Activated CD4-positive, alpha-beta T cell treated with anti-CD3 and anti-CD28 coated beads, Interleukin-10, Interleukin-2, amounts not matched to agents 100 ng/mL and 50 ng/mL, durations not matched to agents 16 hours and 8 hours (primary cell): ENCODE measurements at places on chromosomes 12 and 14.
A peak's percentile ranks its signal among the peaks of the same experiment; 100 is the strongest.

- DNase-seq, result peak; percentile 57
Observed at GRCh38 chr12:3236345-3237187, 159.4 kb downstream of the TSPAN9 start.

DNA sequence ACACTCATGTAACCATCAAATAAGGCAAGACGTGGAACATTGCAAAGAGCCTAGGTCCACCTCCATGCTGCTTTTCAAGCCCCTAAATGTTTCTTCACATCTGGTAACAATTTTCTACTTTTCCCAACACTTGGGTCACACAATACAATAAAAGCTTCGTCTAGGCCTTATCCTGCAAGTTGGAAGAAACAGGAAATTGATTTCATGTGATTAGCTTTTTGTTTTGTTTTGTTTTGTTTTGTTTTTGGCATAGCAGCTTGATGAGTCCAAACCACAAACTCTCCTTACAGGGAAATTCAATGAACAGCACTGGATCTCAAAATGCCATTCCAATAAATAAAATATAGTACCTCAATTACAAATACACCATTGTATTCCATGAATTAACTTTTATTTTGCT is 19.3 kb downstream of the TAS2R50 start:
- DNase-seq, result no peak

- no peak for DNase-seq
Observed at GRCh38 chr14:100641274-100641860, 54.1 kb upstream of the BEGAIN start.

- peak; percentile 62 for DNase-seq
Observed at GRCh38 chr14:69242311-69243224, 17.4 kb upstream of the GALNT16 start.

DNA sequence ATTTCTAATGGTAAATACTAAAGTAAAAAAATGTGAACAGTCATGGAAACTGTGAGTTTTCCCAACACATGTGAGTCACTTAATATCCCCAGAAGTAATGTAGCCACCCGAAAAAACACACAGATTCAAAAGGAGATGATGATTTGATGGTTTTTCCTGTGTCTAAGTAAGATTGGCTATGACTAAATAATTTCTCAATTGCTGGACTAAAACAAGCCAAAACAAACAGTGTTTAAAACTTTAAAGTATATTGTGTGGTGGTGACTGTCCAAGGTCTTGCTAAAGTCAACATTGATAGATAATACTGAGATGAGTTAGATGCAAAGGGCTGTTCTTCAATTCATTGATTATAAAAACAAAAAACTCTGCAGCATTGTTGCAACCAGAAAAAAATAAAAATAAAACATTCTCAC is 89.6 kb upstream of the SOX5 start:
- DNase-seq, result no peak

- no peak for DNase-seq
Observed at GRCh38 chr14:31026077-31026449, at the start of gene STRN3. Gene STRN3 (minus strand): TSS chr14:31026379. CDS start chr14:31026185, 194 bp downstream.

DNA sequence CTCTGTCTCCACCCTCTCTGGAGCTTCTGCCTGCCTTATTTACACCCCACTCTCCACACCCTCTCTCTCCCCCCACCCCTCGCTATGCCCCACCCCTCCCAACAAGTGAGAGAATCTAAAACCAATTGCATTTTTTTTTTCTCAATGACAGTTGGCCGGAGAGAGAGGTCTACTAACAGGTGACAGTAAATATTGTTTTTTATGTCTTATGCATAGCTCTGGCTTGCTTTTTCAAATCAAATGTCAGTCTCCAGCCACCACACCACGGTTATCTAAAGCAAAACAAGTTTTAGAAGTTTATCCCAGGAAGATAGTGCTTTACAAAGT is at the start of gene KCNC2:
Gene KCNC2 (minus strand): TSS at position 28 of the 327 bp plus-strand sequence.
- no peak for DNase-seq

- DNase-seq, result no peak
Observed at GRCh38 chr14:21093018-21093417, 5.4 kb downstream of the ZNF219 start.

DNA sequence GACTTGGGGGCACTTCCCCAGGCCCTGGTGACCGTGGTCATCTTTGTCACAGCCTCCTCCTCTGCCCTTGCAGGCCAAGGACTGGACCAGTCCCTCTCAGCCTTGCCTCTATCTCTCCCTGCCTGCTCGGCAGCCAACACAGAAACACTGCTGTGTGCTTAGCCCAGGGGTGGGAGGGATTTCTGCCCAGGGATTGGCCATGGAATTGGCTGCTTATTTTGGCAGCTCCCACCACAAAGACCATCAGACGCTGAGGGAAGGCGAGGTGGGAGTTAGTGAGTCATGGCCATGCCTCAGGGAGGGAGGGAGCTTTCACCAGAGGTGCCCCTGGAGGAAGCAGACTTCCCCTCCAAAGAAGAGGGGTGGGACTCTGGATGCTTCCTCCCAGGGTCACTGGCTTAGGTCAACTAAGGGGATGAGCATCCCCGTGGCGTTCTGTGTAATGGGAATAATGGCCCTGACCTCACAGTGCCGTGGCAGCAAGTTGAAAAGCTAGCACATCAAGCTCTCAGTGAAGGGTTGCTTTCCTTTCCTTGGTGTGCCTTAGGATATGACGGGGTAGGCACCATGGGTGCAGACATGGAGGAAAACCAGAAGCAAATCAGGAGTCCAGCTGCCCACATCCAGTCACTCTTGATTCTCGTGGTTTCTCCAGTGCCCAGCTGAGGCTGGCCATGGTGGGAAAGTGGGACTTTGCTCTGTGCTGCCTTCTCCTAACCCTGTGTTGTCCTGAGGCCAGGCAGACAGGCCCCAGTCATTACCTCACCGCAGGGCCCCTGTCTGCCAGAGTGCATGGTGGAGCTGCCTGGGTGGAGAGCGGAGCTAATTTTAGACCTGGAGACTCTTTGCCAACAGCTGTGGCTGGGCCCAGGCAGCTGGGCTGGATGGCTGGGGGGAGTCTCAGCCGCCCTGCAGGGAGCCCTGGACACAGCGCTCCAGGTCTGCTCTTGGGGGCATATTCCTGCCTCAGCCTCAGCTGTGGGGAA is 21.4 kb downstream of the B4GALNT3 start:
- DNase-seq, result no peak

DNA sequence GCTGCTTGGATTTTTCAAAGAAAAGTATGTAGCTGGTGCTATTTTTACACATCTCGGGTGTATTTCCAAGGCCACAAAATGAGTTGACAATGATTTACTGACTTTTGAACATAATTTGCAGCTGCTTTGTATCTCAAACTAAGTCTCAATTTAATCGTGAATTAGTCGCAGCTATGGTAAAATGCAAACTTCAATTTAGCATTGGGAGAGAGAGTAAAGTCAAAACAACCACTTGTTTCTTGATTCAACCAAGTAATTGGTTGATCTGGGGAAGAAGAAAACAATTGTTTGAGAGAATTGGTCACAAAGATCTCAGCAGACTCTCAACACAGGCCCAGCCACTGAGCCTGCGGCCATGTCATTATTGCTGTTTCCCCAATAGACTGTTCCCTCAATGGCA is 75.0 kb upstream of the DYRK2 start:
- no peak for DNase-seq

GRCh38 chr12:15547691-15548090 is 225.4 kb downstream of the PTPRO start:
- DNase-seq, result no peak

- peak; percentile 57 for DNase-seq
Observed at GRCh38 chr12:122499991-122500684, 594 bp downstream of the ZCCHC8 start.

DNA sequence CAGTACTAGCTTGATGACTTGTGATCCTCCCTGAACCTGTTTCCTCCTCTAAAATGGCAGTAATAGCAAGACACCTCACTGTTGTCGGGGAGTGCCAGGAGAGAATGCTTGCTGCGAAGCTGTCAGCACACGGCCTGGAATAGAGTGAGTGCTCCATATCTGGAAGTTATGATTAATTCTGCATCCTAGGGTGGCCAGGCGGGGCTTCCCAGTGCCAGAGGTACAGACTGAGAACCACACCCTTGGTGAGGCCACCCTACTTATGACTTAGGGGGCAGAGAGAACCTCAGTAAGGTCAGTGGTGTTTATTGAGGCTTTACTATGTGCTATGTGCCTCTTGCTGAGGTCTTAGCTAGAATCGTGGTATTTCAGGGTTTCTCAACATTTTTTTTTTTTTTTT is 20.1 kb downstream of the MORN3 start:
- DNase-seq, result no peak

DNA sequence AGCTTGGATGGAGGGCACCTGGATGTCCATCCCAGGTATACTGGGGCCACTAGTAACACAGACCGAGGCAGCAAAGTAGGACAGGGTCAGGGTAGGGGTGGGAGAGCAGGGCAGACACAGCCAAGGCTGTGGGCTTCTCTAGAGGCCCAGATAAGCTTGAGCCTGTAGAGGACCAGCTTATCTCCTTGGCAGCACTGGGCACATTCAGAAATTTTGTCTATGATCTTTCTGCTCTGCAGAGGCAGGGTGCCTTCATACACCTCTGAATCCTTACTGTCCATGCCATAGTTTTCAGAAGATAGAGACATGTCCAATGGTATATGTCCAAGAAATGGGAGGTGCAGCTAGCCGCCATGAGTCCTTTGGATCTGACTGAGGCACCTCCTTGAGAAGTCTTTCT is 26.4 kb upstream of the USP15 start:
- DNase-seq, result no peak

DNA sequence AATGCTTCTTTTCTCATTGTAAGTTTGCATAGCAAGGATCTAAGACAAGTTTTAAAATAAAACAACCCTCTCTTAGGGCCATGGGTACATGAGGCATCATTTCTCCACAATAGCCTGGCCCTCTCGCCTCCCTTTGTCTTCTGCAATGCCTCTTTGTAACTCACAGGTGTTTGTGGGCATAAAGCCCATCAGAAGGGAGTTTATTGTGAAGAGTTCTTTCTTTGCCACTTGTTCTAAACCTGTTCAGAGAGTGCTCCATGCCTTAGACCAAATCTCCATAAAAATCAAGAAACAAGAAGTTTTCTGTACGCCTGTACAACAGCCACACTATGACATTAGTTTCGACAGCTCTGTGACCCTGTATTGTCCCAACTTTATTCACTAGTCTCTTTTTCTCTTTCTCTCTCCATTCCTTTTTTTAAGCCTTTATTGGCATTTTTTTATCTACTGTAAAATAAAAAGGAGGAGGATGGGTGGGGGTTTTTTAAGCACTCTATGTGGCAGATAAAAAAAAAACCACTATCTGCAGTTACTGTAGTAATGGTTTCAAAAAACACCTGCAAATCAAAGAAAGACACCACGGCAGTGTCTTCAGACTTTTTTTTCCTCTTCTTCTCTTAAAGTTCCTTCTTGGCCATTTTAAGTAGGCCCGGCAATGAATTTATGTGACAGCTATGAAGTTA is 1.6 kb downstream of the C12orf42 start:
- DNase-seq, result no peak

DNA sequence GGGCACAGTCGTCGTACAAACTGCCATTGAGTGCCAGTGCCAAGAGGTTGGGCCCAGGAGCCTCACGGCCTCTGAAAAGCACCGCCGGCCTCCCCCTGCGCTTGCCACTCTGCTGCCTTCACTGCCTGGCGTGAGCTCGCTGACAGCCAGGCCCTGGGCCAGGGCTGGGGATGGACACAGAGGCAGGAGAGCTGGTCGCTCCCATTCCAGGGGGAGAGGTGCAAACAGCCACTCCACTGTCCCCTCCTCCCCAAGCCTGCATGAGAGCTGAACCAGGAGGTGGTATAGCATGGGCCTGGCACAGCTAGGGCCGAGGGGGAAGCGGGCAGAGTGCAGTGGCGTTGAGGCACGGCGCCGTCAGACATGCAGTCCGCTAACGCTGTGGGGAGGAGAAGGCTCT is 4.6 kb downstream of the ADSS1 start:
- DNase-seq, result no peak

GRCh38 chr12:55681142-55682077 is 26.3 kb downstream of the ITGA7 start:
- DNase-seq, result peak; percentile 8

GRCh38 chr14:92546347-92547053 is 32.9 kb downstream of the RIN3 start:
- DNase-seq, result no peak

DNA sequence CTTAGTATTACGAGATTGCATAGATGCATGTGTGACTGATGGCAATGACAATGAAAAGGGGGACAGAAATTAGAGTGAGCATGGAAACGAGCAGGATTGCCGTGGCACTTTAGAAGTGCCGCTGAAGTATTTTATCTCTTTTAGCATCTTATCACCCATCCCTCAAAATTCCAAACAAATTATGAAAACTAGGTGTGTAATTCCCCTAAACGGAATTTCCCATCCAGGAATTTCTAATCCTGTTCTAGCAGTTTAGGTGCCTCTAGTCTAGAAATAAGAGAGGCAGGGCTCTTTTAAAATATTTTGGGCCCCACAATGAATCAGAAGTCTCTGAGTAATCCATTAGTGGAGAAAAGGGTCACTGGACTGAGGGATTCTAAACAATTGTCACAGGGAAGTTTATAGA is 947 bp downstream of the TMEM52B start:
- DNase-seq, result no peak

GRCh38 chr14:94936401-94936892 is 166.5 kb upstream of the GSC start:
- DNase-seq, result no peak

DNA sequence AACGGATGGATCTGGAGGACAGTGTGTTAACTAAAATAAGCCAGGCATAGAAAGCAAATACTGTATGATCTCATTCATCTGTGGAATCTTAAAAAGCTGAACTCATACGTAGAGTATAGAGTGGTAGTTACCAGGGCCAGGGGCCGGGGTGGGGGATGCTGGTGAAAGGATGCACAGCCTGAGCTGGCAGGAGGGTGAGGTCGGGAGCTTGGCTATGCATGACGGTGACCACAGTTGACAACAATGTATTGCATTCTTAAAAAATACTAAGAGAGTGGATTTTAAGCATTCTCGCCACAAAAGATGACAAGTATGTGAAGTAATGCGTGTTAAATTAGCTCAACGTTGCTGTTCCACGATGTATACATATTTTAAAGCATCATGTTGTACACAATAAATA is 351.3 kb downstream of the TMEM121 start:
- DNase-seq, result no peak

GRCh38 chr12:49791700-49792099 is 36.5 kb downstream of the NCKAP5L start:
- no peak for DNase-seq

- DNase-seq, result no peak
Observed at GRCh38 chr12:69019082-69019481, 86.1 kb upstream of the CPM start.

DNA sequence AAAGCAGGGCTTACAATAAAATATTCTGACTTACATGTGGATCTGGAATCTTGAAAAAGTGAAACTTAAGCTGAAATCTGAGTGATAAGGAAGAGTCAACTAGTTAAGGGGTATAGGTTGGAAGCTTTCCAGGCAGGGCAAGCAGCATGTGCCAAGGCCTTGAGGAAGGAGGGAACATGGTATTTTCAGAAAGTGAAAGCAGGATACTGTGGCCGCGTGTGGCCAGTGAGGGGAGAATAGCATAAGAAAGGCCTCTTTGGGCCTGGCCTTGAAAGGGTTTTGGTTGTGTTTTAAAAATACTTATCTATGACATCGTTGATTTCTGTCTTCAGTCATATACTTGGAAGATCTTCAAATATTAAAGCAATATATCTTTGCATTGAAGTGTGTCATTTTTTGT is 213.4 kb downstream of the AKAP6 start:
- no peak for DNase-seq
